ENCODE measurements at places on chromosomes 3 and 15. TPM values are rescaled to one million over a fixed set of nuclear protein-coding genes. Genes with fewer than 3 reads are reported as not detected.

DNA sequence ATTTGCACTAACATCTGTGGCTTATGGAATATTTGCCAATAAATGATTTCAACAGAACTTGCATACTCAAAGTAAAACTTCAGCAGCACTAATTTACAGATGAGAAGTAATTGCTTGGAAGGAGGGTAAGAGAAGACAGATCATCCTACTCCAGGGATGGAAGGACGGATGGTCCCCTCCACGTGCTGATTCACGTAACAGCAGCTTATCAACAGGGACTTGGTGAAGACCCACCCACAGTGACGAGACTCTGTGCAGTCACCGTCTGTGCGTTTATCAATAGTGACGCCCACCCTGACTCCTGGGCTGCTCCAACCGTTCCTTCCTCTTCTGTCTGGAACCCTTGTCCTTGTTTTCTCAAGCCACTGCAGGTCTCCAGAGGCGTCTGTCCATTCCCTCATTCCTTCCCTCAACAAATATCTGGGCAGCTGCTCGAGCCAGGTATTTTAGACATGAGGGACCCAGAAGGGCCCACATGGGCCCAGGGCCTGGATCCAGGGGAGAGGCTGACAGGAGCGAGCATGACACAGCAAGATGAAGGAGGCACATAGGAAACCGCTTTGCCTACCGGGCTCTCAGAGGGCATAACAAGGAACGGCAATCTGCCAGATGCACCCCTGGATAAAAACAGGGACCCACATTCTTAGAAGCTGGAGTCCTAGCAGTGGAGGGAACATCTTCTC is 33.3 kb downstream of the PCSK6 start:
- no peak for DNase-seq

GRCh38 chr15:70065006-70065722 is 32.6 kb downstream of the TLE3 start:
- peak; percentile 79 for DNase-seq

GRCh38 chr3:143184099-143184498 is 64.5 kb downstream of the CHST2 start:
- DNase-seq, result no peak

DNA sequence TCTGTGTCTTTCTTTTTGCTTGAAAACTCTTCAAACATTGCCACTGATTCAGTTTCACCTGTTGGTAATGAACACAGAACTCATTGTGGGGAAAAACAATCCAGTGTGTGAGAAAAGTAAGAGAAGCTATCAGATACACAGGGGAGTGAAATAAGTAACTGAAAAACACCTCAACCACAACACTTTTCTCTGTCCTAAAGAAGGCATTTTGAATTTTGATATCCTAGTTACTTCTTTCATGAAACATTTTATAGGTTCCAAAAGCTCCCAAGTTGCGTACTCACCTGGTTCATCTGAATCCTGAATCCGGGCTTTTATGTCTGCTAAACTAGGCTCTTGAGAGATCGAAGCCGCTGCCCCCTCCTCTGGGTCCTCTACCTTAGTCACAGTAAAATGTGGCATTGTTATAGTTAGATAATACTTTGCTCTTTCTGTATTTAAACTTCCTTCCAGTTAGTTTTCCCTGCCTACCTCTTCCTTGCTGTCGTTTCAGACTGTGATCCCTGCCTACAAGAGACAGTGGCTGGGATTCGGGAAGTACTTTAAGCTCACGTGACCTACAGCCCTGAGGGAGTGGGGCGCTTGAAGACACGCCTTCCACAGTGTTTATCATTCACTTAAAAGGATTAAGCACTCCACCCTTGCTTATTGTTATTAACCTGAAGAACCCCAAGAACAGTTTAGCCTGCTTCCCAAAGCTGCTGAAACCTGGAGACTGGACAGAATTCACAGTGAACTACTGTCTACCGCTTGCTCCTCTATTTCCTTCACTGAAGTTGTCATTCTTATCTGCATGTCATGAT is 19.1 kb downstream of the SLC12A6 start:
- DNase-seq, result peak; percentile 83

GRCh38 chr15:52004806-52005205 is 14.2 kb upstream of the MAPK6 start:
- DNase-seq, result no peak

- no peak for DNase-seq
These were observed 35.3 kb downstream of the PBRM1 start for GRCh38 chr3:52650439-52650838.

GRCh38 chr3:145251311-145251710 is 909.7 kb downstream of the PLOD2 start:
- DNase-seq, result no peak

GRCh38 chr3:100781301-100781700 is 72.0 kb downstream of the TFG start:
- no peak for DNase-seq

DNA sequence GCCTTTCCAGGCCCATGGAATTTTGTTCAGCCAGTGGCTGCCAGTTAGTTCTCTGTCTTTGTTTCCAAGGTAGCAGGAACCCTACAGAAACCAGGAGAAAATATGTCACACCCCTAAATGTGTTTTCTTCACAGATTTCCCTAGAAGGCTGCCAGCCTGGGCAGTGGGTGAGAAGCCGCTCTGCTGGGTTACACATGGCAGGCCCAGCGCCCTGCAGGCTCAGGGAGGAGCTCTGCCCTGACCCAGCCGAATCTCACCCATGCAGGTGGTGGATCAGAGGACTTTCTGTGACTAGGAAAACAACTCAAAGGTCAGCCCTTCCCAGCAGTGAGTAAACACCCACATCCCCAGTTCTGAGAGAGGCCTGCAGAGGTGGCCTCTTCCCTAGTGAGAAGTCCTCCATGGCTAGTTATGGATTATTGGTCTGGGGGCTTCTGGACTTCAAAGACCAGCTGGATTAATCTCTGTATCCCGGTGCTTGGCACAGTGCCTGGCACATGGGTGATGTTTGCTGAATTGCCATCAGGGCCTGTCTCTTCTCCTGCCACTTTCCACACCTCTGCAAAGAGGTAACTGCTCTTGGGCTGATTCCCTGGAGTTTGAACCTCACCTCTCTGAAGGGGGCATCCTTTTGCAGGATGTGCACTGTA is 34.7 kb upstream of the BDH1 start:
- peak; percentile 95 for DNase-seq

Gene LRRC2
- 0.52 TPM for total RNA-seq

Gene CFAP91
- not detected for total RNA-seq

Gene TM4SF1
- total RNA-seq, result 369 TPM
